ENCODE measurements at places on chromosomes 4 and X.

- no peak for DNase-seq
Measured at GRCh38 chr4:139484783-139485311, 30.9 kb downstream of the RAB33B start.

DNA sequence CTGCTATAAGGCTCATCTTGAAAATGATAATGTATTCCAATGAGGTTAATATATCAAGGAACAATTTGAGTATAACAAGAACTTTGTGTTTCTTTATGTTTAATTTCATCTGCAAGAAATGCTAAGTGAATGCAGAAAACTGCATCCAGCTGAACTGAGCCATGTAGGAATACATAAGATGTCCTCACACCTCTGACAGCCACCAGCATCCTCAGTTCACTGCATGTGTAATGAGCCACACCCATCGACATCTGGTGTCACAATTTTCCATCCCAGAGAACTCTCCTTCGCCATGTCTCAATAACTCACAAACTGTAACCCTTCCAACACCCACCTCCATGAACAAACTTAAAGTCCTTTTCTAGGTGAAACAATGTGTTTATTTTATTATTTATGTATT is 3.3 kb upstream of the IL21 start:
- DNase-seq: no peak

DNA sequence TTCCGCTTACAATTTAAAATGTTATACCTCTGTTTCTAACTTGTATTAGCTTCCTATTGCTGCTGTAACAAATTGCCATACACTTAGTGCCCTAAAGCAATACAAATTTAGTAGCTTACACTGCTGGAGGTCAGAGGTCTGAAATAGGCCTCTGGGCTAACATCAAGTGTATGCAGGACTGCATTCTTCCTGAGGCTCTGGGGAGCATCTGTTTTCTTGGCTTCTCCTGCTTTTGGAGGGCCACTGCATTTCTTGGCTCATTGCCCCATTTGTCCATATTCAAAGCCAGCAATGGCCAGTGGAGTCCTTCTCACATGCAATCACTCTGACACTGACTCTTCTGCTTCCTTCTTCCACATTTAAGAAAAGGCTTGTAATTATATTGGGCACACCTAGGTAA is 639.8 kb upstream of the INTU start:
- DNase-seq: no peak

DNA sequence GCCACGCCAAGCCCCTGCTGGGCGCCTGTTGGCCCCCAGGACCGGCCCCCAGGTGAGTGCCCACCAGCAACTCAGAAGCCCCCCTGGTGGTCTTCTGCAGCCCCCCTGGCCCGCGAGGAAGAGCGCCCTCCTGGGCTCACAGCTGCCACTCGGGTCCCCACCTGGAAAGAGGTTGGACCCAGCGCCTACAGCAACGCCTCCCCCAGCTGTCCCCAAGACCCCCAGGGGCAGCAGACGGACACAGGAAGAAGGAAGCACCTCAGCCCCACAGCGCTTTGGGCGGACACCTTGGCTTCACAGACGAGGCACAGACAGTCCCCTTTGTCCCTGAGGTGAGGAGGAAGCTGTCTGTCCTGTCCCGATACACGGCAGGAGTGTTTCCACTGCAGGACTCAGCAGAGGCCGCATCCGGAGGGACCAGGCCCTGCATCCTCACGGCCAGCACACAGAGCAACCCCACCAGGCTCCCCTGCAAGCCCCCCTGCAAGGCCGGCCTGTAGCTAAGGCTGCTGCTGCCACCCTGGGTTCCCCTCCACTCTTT is 115.6 kb upstream of the NKX1-1 start:
- DNase-seq: no peak

GRCh38 chrX:68695206-68695845 is 47.9 kb downstream of the STARD8 start:
- DNase-seq: no peak

DNA sequence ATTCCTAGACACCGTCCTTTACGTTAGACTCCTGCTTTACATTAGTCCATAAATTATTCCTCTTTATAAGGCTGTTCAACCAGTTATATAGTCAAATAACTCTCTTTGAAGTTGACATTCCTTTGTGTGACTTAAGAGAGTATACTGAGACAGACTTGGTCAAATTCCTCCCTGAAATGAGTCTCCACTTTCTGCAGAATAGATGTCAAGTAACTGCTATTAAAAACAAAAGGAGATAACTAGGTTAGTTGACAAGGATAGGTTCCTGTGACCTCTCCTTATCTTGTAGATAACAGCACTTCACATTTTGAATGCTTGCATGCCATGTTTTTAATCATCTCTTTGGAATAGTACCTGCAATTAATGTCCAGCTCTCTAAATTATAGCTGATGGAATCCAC is 5.7 kb downstream of the GUCY1A1 start:
- no peak for DNase-seq

DNA sequence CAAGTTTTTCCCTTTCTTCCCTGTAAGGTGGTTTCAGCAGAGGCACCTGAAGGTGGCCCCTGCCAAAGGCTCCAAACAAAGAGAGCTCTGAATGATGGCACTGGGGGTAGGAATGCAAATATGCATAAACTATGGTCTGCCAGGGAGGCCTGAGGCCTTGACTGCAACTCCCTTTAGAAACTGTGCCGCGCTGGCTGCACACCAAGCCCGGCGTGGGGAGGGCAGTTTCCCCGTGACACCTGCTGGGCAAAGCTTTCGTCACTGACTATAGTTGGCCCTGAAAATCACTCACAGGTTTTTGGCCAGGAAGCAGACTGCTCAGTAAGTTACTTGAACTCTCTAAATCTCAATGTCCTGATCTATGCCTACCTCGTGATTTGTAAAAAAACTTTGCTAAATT is 97.8 kb upstream of the ATOH1 start:
- DNase-seq: no peak

DNA sequence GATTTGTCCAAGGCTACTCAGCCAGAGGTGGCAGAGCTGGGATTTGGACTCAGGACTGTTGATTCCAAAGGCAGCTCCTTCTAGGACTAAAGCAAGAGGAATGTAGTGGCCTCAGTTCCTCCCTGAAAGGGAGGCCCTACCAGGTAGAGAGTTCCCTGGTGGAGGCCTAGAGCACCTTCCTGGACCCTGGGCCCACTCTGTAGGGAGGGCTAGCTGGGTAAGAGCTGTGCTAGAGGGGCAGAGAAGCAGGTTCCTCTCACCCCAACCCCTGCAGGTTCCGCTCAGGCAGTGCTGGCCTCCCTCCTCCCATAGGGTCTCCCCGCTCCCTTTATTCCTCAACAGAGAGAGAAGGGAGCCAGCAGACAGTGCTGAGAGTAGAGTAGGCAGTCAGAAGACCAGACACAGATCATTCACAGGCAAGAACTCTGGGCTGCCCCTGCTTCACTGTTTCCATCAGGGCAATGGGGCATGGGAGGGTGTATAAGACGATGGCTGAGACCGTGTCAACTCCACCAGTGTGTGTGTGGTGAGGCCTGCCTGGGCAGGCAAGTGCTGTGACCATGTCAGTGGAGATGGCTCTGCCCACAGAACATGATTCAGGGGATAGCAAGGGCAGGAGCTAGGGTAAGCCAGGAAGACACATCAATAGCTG is 12.4 kb upstream of the PJA1 start:
- DNase-seq: no peak

- no peak for DNase-seq
Measured at GRCh38 chrX:84907324-84907968, 96.2 kb upstream of the APOOL start.

DNA sequence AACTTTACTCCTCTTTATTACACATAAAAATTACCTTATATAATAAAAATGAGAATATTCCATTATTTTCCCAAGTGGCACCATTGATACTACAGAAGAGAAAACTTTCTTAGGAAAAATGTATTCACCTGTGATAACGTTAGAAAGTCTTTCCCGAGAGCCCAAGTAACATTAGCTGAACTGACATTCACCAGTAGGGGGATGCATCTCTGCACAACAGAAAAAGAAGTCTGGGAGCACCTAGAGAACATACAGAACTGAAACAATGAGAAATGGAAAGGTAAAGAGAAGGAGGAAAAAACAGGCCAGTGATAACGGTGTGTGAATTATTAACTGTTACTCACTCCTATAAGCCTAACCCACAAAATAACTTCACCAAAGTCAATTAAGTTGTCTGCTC is 423.3 kb downstream of the CENPC start:
- DNase-seq: no peak

DNA sequence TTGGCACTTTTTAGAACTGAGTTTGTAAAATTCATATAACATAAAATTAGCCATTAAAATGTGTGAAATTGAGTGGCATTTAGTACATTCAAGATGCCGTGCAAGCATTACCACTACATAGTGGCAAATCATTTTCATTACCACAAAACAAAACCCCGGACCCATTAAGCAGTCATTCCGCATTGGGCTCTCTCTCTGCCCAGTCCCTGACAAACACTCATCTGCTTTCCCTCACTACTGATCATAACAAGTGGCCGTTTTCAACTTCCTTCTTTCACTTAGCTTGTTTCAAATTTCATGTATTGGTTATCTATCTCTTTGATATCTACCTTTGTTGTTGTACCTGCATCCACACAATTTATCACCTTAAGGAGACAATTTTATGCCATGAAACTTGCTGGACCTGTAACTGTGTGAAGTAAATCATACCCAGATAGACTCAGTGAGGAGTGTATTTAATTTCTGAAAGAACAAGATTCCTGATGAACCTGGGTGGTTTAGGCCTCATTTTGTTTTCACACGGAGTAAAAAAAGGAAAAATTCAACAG is 202.1 kb downstream of the OR13H1 start:
- no peak for DNase-seq

Measured in stimulated activated CD4-positive, alpha-beta T cell treated with anti-CD3 and anti-CD28 coated beads, Interleukin-12 subunit alpha, Interleukin-12 subunit beta, amount 100 ng/mL, for 48 hours (primary cell).